ENCODE measurements at places on chromosomes 6 and 20. TPM values are rescaled to one million over a fixed set of nuclear protein-coding genes. Genes with fewer than 3 reads are reported as not detected.

Gene ZBP1
- not detected for total RNA-seq

Gene RNF182
- total RNA-seq, result 5.3 TPM

Gene FABP7
- not detected for total RNA-seq

Gene CST2
- not detected for total RNA-seq

Gene HTR1E
- total RNA-seq, result not detected

Gene VGLL2
- total RNA-seq, result not detected

Gene SRSF12
- total RNA-seq, result 5.9 TPM

Gene OPN5
- total RNA-seq, result not detected

DNA sequence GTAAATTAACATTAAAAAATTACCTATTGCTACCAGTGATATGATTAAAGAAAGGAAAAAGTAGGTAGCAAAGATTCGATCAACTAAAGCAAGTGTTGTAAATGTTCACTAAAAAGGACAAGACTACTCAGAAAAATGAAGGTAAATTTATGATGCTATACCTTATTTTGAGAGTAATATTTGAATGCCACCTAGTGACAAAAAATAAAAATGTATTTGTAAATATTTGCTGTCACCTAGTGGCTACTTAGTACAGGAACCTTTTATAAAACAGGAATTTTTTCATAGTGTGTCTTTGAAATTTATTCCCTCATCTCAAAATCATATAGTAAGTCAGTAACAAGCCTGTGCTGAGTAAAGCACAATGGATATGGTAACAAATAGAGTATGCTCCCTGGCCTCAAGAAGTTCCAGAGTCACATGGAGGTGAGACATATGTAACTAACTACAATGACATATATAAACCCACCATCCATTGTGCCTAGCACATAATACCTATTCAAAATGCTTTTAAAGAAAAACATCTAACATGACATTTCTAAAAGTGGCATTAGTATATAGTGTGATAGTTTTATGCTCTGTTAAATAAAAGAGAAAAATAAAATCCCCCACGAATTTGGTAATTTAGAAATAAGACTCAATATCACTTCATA lies 193.1 kb upstream of the SIM1 start:
- H3K4me3 ChIP-seq, result no peak overlapping the region
- H3K36me3 ChIP-seq, result no peaks in the 10 kb centered on the region
- H3K4me1 ChIP-seq, result peaks cover 5% of the 10 kb centered on the region
- H3K27ac ChIP-seq, result no peak overlapping the region
- no peak for DNase-seq
- H3K27me3 ChIP-seq, result no peaks in the 10 kb centered on the region

GRCh38 chr6:160027931-160028330 lies 59.0 kb downstream of the IGF2R start:
- H3K4me1 ChIP-seq, result peaks cover 49% of the 10 kb centered on the region
- H3K4me3 ChIP-seq, result no peak overlapping the region
- peak overlapping the region; percentile 96 for H3K27ac ChIP-seq
- no peaks in the 10 kb centered on the region for H3K27me3 ChIP-seq
- DNase-seq, result no peak

DNA sequence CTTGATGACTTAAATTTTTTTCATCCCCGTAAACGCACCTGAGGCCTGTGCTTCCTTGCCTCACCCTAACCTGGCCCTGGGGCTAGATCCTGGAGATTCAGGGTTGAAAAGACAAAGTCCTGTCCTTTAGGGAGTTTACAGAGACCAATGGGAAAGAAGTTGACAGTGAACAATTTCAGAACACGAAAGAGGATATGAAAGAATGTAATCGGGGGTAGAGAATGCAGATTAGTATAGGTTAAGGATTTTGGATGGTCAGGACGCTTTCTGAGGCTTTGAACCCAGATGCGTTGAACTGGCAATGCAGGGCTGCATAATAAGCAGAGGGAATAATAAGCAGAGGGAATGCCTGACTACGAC lies 1.7 kb upstream of the FBXO5 start:
- H3K27me3 ChIP-seq, result no peaks in the 10 kb centered on the region
- no peaks in the 10 kb centered on the region for H3K36me3 ChIP-seq
- H3K4me1 ChIP-seq, result peaks cover 39% of the 10 kb centered on the region

DNA sequence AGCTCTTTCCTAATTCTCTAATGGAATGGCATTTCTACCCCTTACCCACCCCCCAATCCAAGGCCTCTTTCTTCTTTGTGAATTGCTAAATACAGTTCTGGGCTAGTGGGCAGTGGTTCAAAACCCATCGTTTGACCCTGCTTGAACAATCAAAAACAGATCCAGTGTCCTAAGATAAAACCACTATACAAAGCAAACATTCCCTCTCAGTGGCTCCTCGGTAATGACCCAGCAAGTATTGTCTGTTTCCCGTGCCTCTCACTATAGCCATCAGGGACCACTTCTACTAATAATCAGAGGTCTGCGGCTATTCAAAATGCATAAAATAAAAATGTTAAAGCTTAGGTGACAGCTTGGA lies 143.5 kb upstream of the AKAP12 start:
- DNase-seq, result no peak
- no peak overlapping the region for H3K27ac ChIP-seq
- peaks cover 10% of the 10 kb centered on the region for H3K4me1 ChIP-seq
- no peaks in the 10 kb centered on the region for H3K27me3 ChIP-seq

DNA sequence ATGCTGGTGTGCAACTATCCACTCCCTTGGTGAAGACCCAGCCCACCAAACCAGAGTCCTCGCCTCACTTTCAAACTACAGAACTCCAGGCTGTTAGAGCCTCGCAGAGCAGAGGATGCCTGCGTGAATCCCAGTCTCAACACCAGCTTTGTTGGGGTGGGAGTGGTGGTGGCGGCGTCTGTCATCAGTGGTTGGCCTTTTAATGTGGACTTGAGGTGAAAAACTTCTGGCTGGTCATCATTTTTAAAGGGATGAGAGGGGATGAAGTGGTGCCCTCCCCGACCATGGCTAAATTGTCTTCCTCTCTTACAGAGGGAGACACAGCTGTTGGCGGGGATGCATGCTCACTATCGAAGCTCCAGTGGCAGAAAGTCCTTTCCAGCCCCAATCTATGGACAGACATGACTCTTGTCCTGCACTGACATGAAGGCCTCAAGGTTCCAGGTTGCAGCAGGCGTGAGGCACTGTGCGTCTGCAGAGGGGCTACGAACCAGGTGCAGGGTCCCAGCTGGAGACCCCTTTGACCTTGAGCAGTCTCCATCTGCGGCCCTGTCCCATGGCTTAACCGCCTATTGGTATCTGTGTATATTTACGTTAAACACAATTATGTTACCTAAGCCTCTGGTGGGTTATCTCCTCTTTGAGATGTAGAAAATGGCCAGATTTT lies 54.9 kb downstream of the EZR start:
- H3K36me3 ChIP-seq, result peaks cover 26% of the 10 kb centered on the region
- no peaks in the 10 kb centered on the region for H3K4me1 ChIP-seq
- no peaks in the 10 kb centered on the region for H3K27me3 ChIP-seq
- DNase-seq, result peak; percentile 58
- H3K4me3 ChIP-seq, result no peak overlapping the region

GRCh38 chr6:68597642-68598041 lies 37.4 kb upstream of the ADGRB3 start:
- H3K27me3 ChIP-seq, result no peaks in the 10 kb centered on the region
- no peaks in the 10 kb centered on the region for H3K36me3 ChIP-seq
- H3K4me1 ChIP-seq, result no peaks in the 10 kb centered on the region
- H3K27ac ChIP-seq, result no peak overlapping the region
- DNase-seq, result no peak

GRCh38 chr20:1688886-1689538 lies 31.4 kb upstream of the SIRPG start:
- DNase-seq, result no peak
- H3K4me1 ChIP-seq, result no peaks in the 10 kb centered on the region
- H3K27ac ChIP-seq, result no peak overlapping the region

DNA sequence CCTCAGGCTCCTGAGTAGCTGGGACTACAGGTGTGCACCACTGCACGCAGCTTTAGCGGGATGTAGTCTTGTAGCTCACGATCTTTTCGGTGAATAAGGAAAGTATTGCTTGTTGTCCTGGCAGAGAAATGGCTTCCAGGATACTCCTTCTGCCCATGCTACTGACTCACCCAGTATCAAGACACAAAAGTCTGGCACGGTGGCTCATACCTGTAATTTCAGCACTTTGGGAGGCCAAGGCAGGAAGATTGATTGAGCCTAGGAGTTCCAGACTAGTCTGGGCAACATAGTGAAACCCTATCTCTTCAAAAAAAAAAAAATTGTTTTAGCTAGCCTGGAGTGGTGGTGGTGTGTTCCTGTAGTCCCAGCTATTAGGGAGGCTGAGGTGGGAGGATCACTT lies 40.9 kb upstream of the B4GALT5 start:
- no peaks in the 10 kb centered on the region for H3K4me1 ChIP-seq
- no peak overlapping the region for H3K4me3 ChIP-seq
- no peak for DNase-seq
- H3K36me3 ChIP-seq, result peaks cover 2% of the 10 kb centered on the region
- no peak overlapping the region for H3K27ac ChIP-seq

GRCh38 chr20:61285691-61286090 lies 33.6 kb downstream of the CDH4 start:
- no peak overlapping the region for H3K4me3 ChIP-seq
- H3K36me3 ChIP-seq, result no peaks in the 10 kb centered on the region
- H3K27me3 ChIP-seq, result no peaks in the 10 kb centered on the region
- H3K4me1 ChIP-seq, result no peaks in the 10 kb centered on the region
- H3K27ac ChIP-seq, result no peak overlapping the region

DNA sequence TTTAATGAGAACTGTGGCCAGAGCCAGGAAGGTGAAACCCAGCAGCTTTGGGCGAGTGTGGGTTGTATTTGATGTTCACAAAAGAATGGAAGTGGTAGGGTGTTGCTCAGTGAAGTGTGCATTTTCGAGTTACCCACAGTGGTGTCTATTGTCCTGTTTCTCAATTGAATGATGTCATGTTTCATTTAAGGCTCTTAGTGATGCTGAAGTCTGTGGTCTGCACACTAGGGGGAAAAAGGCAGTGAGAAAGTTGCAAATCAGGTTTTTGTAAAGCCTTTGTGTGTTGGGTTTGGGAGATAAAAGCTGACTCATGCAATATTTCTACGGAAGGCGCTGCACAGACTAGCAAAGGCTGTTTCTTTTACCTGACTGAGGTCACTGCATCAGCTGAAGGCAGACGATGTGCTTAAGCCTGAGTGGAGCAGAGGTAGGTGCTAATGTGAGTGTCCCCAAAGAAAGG lies 121.1 kb downstream of the PLEKHG1 start:
- no peak overlapping the region for H3K27ac ChIP-seq
- H3K4me3 ChIP-seq, result no peak overlapping the region
- no peak for DNase-seq
- peaks cover 4% of the 10 kb centered on the region for H3K27me3 ChIP-seq

DNA sequence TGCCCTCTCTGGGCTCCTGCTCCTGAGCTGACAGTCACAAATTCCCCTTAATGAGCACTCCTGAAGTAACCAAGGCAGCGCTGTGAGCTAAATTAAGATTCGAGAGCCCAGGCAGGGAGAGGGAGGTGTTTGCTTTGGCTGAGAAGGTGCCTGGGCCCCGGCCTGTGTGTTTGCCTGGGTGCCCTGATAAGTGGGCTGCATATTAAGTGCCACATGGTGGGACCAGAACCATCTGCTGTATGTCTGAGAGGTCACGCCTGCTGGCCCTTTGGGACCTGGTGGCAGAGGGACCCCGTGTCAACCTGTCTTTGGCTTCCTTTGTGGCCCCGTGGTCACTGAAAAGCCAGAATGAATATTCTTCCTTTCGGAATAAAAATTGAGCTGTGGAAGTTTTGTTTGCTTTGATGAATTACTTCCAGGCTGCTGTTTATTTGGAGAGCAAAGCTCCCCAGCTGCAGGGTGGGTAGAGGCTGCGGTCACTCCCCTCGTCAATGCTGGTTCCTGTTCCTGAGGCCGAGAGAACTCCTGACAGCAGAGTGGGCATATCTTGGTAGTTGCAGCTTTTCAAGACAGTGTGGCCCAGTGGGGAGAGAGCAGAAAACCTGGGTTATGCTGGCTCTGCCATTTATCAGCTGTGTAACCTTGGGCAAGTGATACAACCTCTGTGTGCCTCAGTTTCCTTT lies 17.5 kb upstream of the KCNK16 start:
- H3K4me3 ChIP-seq, result no peak overlapping the region
- no peaks in the 10 kb centered on the region for H3K36me3 ChIP-seq
- peaks cover 17% of the 10 kb centered on the region for H3K27me3 ChIP-seq
- peaks cover 11% of the 10 kb centered on the region for H3K4me1 ChIP-seq

GRCh38 chr6:158707120-158707820 lies 57.4 kb downstream of the SYTL3 start:
- H3K27ac ChIP-seq, result peak overlapping the region; percentile 96
- H3K36me3 ChIP-seq, result no peaks in the 10 kb centered on the region
- H3K27me3 ChIP-seq, result no peaks in the 10 kb centered on the region
- peaks cover 36% of the 10 kb centered on the region for H3K4me1 ChIP-seq
- peak overlapping the region; percentile 52 for H3K4me3 ChIP-seq

DNA sequence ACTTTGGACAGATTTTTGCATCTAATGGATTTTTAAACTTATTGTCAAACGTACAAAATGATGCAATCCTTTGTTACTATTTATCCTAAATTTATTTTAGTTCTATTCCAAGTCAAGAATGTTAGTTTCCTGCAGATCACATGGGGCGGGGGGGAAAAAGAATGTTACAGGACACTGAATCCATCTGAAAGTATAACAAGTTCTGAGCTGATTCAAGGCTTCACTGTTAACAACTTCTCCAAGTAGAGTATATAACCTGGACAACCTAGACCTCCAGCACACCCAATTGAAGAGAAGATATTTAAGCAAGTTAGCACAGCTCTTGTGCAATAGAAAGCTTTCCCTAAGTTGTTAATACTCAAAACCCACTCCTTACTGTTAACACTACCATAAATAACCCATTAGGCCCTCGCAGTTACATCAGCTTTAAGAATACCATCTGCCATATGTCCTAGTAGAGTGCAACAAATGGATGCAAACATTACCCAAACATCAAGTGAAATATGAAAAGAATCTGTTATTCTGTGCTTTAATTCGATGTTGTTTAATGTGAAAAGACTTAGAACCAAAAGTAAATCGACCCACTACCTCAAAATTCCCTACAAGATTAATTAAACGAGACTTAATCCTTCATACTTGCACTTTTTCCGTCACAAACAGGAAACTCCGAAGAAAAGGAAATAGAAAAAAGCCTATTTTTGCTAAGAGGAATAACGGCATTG lies 1.3 kb downstream of the SEC63 start:
- peaks cover 44% of the 10 kb centered on the region for H3K4me1 ChIP-seq
- no peaks in the 10 kb centered on the region for H3K27me3 ChIP-seq

- H3K36me3 ChIP-seq, result no peaks in the 10 kb centered on the region
- DNase-seq, result no peak
- peaks cover 11% of the 10 kb centered on the region for H3K4me1 ChIP-seq
- H3K27ac ChIP-seq, result no peak overlapping the region
- no peak overlapping the region for H3K4me3 ChIP-seq
These were observed 67.1 kb upstream of the ADGRF4 start for GRCh38 chr6:47631269-47631772.

DNA sequence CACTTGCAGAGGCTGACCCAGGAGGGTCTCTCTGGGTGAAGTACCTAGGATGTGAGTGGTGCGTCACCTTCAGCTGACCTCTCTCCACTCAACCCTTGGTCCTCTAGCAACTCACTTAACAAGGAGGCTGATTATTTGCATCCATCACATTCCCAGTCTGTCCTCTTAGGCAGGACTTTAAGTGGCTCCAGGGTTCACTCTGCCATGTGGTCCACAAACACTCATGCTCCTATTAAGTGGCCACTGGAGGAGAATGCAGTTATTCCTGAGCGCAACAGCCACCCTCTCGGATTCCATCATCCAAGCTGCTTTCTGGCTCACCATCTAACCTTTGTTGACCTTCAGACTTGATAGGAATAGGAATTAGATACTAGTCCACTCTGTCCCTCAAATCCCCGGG lies 61.1 kb upstream of the SCAF8 start:
- H3K36me3 ChIP-seq, result no peaks in the 10 kb centered on the region
- no peak overlapping the region for H3K27ac ChIP-seq
- no peak overlapping the region for H3K4me3 ChIP-seq
- H3K4me1 ChIP-seq, result peaks cover 3% of the 10 kb centered on the region
- DNase-seq, result no peak
- no peaks in the 10 kb centered on the region for H3K27me3 ChIP-seq

Data from chondrocyte (in vitro differentiated cells).